ENCODE measurements at places on chromosomes 5 and 9.

GRCh38 chr9:127166651-127167524 is 44.5 kb upstream of the ANGPTL2 start:
- no peak for DNase-seq

- DNase-seq, result no peak
Observed at GRCh38 chr5:140151144-140152021, 23.6 kb upstream of the CYSTM1 start.

- DNase-seq, result peak; percentile 35
Observed at GRCh38 chr5:171386861-171387344, 746 bp upstream of the NPM1 start.

GRCh38 chr9:132008184-132008803 is 71.4 kb downstream of the MED27 start:
- no peak for DNase-seq

DNA sequence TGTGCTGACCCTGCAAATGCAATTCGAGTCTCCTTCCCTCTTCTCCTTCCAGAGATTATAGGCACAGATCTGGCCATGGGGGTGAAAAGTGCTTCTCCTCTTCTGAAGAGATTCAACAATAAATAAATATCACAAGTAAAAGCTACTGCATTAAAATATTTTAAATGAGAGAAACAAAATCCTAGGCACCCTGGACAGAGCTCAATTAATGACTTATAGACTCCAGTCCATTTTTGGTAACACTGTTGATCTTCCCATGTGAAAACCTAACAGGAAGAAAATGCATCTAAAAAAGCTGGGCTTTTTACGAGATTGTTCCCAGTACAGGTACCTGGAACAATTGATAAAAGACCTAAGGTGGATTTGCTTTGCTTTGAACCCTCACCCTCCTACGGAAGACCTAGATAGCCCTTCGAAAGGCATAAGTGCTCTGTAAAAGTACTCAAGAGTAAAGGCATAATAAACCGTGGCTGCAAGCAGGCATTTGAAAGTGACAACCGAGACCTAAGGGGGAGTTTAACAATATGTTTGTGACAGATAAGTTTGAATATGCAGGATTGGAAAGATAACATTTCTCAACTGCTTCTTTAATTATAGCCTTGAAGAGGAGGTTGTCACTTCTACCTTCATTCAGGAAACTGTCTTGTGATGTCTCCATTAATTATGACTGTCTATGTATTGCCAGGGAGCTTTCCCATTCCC is 29.4 kb upstream of the MED10 start:
- no peak for DNase-seq

GRCh38 chr9:71483436-71483835 is 284.9 kb downstream of the CEMIP2 start:
- DNase-seq, result no peak

DNA sequence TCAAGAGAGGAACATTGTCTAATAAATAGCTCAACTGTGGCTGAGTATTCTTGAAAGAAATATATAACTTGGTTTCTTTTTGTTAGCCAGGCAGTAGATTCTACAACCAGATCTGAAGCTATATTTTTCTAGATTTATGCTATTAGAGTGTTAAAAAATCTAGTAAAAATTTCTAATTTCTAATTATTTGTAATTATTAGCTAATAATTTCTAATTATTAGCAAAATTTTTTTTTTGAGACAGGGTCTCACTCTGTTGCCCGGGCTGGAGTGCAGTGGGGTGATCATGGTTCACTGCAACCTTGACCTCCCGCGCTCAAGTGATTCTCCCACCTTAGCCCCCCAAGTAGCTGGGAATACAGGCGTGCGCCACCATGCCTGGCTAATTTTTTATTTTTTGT is 2.8 kb downstream of the RAD17 start:
- no peak for DNase-seq

DNA sequence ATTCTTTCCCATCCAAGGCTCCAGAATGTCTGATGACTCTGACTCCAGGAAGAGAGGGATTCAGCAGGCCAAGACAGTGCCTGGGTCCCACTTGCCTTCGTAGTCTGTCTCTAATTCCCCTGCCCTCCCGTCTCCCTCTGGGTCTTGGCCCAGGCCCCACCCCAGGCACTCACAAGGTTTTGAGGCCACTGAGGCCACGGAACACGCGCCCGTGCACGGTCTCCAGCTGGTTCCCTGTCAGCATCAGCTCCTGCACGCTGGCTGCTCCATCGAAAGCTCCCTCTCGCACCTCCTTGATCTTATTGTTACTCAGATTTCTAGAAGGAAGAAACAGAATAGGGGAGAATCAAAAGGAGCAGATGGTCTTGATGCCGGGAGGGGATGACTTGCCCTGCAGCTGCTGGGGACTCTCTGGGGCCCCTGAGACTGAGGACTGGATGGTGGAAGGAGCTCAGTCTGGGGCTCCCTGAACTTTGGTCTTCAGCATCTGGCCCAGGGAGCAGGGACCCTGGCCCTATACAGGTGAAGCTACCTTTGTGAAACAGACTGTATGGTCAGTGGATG is 174.6 kb upstream of the PANK3 start:
- no peak for DNase-seq

- peak; percentile 50 for DNase-seq
Observed at GRCh38 chr9:106846857-106847256, 16.1 kb upstream of the ZNF462 start.

DNA sequence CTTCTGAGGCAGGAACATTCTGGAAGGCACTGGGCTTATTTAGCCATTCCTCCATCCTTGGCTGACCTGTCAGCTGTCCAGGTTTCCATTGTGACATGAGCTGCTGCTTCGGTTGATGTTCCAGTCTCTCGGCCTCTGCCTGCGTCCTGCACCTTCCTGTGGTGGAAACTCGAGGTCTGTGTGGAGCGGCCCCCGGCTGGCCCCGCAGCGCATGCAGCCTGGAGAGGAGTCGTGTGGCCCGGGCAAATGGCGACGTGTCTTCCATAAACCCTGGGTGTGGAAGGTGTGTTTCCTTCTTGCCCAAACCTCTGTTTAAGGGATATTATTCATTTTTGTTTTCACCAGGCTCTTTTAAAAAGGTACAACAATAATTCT is 36.5 kb upstream of the SLC9A3 start:
- no peak for DNase-seq

GRCh38 chr5:93145767-93146166 is 435.3 kb downstream of the NR2F1-AS1 start:
- DNase-seq, result no peak

- DNase-seq, result no peak
Observed at GRCh38 chr5:169688106-169688505, 51.0 kb downstream of the DOCK2 start.

- no peak for DNase-seq
Observed at GRCh38 chr5:10731913-10732312, 29.1 kb downstream of the DAP start.

DNA sequence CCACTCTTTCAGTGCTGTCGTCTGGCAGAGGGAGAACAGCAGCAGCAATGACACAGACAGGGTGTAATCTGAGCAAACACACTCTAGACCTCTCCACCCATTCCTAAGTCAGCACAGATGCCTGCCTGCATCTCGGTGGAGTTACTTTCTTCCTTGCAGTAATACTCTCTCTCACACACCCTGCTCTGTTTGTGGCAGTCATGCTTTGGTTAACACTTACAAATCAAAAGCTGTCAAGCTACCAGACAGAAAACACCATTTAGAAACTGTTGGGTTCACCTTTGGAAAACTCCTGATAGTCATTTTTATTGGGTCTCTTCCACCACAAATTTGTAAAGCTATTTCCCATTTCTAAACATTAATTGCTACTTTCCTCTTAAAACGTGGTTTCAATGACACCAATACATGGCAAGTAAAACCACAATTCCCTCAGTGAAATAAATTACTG is 27.3 kb downstream of the LHFPL2 start:
- DNase-seq, result no peak

- DNase-seq, result no peak
Observed at GRCh38 chr5:53575831-53576230, 15.4 kb downstream of the NDUFS4 start.

GRCh38 chr5:22590677-22591268 is 262.4 kb downstream of the CDH12 start:
- DNase-seq, result no peak

GRCh38 chr5:177507165-177507564 is 2.5 kb downstream of the DOK3 start:
- DNase-seq, result no peak

DNA sequence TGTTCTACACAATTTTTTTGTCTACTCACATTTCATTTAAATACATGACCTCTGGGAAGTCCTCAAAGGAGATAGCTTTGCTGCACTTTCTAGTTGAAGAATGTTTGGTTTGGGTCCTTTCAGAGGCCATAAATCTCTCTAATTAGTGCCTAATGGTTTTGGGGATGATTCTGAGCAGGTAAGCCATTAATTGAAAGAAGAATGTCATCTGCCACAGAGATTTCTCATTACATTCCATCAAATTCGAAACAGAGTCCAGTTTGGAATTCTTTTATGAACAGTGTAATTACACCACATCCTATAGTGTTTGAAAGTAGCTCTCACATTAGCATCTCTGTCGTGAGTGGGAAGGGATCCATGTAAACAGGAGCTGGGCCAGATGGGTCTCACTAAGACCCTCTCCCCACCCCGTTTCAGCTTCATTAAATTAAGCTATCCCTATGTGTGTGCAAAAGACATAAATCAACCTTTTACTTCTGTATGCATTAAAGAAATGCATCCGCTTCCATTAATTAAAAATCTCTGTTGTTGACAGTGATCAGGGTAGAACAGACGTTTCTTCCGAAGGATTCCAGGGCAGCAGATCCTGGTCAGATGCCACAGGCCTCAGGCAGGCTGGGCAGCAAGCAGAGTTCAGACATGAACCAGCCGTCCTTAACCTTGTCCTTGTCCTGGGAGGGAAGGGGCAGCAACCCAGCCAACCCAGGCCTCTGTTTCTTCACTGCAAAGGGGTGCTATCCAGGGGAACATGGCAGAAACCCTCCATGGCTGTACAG is 99.8 kb upstream of the MAP1B start:
- DNase-seq, result no peak

GRCh38 chr9:127935765-127936221 is 1.9 kb downstream of the DPM2 start:
- DNase-seq, result no peak

DNA sequence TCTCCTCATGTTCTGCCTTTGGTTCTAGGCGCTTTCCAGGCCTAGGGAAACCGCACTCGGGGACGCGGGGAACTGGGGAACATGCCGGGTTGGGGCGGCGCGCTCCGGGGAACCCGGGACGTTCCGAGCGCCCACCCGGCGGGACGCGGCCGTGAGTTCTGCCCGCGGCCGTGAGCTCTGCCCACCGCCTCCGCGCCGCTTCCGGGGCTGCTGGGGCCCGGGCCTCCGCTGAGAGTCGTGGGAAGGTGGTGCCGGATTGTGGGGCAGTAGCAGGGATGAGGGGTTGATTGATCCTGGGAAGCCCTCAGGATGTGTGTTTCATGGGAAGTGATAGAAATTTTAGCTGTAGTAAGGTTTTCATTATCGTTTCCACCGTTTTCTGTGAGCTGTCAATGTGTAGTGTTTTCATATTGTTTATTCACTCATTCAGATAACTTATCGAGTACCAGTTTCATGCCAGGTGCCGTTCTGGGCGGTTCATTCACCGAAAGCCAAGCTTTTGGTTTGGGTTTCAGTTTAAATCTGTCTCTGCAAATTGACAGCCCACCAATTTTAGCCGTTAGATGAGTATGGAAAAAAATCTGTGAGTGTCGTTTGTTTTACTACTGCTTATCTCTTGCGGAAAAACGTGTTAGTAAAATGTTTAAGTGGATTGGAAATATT is 657 bp downstream of the MTRR start:
- no peak for DNase-seq

- DNase-seq, result no peak
Observed at GRCh38 chr5:87394411-87395165, 18.1 kb downstream of the CCNH start.

- DNase-seq, result no peak
Observed at GRCh38 chr5:55104036-55104772, 1.8 kb downstream of the GZMA start.

- no peak for DNase-seq
Observed at GRCh38 chr5:9218358-9218757, 327.5 kb downstream of the SEMA5A start.

DNA sequence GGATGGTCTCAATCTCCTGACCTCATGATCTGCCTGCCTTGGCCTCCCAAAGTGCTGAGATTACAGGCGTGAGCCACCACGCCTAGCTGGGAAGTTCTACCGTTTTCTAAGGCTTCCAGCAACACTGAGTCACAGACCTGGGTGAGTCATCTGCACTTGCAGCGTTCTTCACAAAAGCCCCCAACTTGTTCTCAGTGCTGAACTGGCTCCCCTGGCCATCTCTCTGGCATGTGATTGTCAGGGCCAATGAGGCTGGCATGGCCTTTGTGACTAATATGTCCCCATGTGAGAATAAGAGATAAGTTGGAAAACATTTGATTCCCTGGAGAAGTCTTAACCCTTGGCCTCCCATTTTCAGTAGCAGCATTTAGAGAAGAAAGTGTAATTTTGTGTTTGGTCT is 124.4 kb downstream of the WDR41 start:
- peak; percentile 5 for DNase-seq

GRCh38 chr5:160467555-160468362 is 46.1 kb downstream of the PTTG1 start:
- DNase-seq, result no peak

GRCh38 chr9:91158946-91159345 is 202.8 kb downstream of the AUH start:
- no peak for DNase-seq

GRCh38 chr9:21974722-21975409 is 19.3 kb downstream of the CDKN2A start:
- peak; percentile 30 for DNase-seq

GRCh38 chr5:137718611-137719010 is 17.3 kb downstream of the KLHL3 start:
- no peak for DNase-seq

DNA sequence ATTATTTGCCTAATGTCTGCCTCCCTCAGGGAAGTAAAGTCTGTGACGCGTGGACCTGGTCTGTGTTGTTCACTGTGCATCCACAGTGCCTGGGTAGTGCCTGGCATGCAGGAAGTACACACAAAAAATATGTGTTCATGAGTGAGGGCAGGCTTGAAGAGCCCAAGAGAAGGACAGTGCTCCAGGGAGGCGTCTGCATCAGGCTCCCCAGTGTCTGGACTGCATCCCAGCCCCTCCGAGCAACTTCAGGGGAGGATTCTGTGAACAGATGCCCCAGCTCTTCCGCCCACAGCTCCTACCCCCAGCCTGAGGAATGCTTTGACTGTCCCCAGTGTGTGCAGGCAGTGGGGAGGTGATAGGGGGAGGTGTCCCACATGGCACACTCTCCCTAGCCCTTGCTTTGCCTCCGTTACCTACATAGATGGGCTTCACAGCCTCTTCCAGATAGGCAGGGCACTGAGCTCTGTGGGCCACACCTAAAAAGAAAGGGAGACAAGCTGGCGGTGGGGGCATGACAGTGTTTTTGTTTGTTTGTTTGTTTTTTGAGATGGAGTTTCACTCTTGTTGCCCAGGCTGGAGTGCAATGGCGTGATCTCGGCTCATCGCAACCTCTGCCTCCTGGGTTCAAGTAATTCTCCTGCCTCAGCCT is 25.4 kb downstream of the IRF1 start:
- no peak for DNase-seq

- DNase-seq, result no peak
Observed at GRCh38 chr5:133455676-133456075, 156.7 kb downstream of the FSTL4 start.
